Retina (tissue), 1 donor: ENCODE measurements at places on chromosomes 7 and 10.

DNA sequence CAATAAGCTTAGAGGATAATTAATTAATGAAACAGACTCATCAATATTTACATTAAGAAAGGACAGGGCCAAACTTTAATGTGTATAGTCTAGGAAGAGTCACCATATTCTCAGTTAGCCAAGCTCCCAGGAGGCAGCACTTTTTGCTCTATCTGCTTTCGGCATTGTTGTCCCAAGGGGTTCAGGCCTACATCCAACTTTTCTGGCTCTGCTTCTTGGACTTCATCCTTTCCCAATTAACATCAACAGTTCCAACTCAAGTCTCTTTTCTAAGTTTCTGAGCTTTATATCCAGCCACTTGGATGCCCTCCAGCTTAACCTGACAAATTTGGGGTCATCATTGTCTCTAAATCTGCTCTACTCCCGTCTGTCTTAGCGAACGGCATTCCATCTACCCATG lies 42.8 kb downstream of the GLI3 start:
- no peak for DNase-seq

DNA sequence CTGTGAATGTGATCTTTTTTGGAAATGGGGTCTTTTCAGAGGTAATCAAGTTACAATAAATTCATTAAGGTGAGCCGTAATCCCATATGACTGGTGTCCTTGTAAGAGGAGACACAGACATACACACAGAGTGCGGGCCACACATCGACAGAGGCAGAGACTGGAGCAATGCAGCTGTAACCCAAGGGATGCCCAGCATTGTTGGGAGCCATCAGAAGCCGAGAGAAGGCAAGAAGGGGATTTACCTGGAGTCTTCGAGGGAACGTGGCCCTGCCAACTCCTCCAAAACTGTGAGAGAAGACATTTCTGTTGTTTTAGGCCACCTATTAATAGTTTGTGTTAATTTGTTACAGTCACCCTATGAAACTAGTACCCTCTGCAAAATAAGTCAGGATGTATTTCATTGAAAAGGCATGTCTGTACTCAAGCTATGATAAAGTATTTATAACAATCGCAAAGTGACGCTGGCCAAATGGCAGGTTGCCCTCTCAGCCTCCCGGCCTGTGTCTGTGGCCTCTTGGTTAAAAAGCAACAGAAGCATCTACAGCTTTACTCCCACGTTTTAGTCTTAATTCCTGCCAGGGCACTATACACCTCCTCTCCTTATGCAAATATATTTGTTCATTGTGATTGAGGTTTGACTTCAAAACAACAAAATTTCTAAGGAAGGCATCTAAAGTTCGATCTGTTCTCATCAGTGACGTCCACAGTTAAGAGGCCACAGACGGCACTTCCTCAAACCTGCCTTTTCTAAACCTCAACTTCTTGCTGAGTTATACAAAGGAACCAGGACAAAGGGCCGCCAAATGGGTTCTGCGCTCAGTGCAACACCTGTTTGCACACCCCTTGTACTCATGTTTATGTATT lies 46.8 kb downstream of the HIPK2 start:
- no peak for DNase-seq

DNA sequence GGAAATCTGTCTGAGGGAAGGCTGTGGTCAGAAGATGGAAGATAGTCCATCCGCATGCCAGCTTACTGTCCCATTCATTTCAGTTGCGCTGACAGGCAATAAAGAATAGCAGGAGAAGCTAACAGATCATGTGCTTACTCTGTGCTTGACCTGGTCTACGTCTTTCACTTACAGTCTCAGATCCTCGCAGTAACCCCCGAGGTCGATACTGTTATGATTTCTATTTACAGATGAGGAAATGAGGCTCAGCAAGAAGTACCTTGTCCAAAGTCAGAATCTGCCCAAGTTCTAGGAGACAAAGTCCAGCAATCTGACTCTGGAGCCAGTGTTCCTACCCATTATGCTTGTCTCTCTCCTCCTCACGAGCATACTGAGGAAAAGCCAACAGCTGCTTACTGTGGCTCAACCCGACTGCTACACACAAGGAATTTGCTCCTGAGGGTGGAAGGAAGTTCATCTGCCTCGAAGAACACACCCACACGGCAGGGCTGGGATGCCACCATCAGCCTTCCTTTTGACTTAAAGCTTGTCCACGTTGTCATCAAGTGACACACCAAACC lies 74.2 kb downstream of the MINPP1 start:
- DNase-seq, result no peak

GRCh38 chr7:78609281-78609680 lies 810.7 kb downstream of the PHTF2 start:
- no peak for DNase-seq

GRCh38 chr10:3025026-3025683 lies 42.2 kb upstream of the PFKP start:
- no peak for DNase-seq

DNA sequence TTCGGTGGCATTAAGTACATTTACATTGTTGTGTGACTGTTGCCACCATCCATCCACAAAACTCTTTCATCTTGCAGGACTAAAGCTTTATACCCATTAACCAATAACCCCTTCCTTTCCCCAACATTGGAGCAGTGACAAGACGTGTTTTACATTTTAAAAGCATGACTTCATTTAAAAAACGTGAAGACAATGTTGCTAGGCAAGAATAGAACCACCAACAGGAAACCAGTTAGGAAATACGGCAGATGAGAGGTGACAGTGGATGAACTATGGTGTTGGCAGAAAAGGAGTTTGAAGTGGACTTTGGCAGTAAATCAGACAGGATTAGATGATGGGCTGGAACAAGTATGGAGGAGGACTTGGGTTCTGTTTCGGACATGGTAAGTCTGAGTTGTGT lies 17.0 kb downstream of the TMEM236 start:
- DNase-seq, result no peak

DNA sequence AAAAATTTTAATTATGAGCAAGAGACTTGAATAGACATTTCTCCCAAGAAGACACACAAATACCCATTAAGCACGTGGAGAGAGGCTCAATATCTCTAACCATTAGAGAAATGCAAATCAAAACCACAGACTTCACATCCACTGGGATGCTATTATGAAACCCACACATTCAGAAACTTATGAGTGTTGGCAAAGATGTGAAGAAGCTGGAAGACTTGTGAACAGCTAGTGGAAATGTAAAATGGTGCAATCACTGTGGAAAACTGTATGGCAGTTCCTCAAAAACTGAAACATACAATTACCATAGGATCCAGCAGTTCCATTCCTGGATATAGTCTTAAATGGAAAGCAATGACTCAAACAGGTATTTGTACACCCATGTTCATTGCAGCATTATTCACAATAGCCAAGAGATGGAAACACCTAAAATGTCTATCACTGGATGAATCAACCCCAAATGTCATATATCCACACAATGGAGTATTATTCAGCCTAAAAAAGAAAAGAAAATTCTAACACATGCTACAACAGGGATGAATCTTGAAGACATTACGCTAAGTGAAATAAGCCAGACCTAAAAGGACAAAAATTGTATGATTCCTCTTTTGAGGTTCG lies 53.5 kb upstream of the FRMD4A start:
- DNase-seq, result no peak

- no peak for DNase-seq
Measured at GRCh38 chr7:126801733-126802132, 451.0 kb downstream of the GRM8 start.

GRCh38 chr7:136290351-136290750 lies 313.2 kb upstream of the MTPN start:
- no peak for DNase-seq

- peak; percentile 54 for DNase-seq
Measured at GRCh38 chr10:87850742-87851205, 12.6 kb downstream of the KLLN start.

- no peak for DNase-seq
Measured at GRCh38 chr10:89214566-89215165, 7.5 kb upstream of the CH25H start.

- no peak for DNase-seq
Measured at GRCh38 chr10:33212061-33212748, 122.3 kb downstream of the NRP1 start.

DNA sequence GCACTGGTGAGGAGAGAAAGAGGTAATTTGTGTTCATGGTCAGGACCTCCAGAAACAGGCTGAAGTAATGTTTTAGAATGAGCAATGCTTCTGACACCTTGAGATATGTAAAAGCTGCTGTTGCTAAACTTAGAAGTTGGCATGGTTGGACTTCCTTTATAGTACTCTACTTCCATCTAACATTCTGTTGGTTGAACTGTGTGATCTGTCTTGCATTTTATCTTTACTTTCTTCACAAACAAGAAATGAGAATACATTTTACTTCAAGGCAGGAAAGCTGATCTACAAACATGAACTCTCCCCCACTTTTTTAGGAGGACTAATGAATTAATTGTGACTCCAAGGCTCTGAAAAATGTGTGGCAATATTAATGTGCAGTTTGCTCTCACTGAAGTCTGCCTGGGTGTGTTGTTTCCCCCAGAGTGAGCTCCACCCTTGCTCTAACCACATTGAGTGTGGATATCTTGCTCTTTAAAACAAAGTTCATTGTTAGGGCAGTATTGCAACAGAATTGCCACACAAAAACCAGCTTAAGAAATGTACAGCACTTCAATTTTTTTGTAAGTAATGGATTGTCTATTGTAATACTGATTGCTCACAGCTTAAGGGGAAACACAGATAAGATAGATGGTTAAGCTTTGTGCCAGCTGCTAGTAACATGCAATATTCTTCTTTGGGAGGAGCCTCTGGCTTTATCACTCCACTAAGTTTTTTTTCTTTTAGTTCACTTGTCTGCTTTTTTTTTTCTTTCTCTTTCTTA lies 69.0 kb downstream of the ADD3 start:
- peak; percentile 12 for DNase-seq

DNA sequence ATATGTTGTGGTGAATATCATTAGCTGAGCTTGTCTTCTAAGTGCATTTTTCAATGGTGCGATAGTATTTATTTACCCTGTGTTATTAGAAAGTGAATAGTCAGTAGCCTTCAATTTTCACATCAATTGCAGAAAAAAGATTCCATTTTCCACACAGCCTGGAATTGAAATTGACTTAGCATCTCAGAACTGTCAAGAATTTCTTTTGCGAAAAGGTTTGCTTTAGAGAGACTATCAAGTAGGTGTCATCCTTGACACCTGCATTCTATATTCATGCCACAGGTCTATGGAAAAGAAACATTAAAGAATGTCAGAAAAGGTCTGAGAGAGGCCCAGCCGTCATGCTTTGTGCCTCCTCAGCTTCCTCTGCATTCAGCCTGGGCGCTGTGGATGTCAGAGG lies 504.9 kb downstream of the PARD3 start:
- no peak for DNase-seq

DNA sequence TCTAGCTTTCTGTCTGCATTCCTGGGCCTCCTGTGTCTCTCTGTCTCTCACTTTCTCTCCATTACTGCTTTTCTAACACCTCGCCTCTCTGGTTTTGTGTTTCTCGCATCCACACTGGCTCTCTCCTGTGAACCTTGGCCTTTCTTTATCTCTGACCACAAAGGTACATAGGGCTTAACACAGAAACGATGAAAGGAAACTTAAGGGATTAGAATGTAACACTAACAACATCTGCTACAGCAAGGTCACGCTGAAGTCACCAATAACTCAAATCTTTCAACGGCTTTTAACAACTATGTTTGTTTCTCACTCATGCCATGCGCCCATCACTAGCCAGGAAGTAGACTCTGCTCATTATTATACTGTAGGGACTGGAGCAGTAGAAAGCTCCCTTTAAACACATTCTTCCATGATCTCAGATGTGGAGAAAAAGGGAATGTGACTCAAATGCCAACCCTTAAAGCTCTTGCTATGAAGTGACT lies 9.3 kb upstream of the OR6V1 start:
- peak; percentile 21 for DNase-seq

GRCh38 chr7:139427029-139427420 lies 56.4 kb downstream of the KLRG2 start:
- no peak for DNase-seq
